ENCODE measurements at places on chromosomes 13 and 19.

DNA sequence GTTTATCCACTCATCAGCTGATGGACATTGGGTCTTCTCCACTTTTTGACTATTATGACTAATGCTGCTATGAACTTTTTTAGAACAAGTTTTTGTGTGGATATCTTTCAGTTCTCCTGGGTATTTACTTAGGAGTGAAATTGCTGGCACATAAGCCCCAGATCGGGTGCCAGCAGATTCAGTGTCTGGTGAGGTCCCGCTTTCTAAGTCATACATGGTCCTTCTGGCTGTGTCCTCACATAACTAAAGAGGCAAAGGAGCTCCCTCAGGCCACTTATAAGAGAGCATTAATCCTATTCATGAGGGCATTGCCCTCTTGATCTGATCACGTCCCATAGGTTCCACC is 600 bp upstream of the ZNF226 start:
- DNase-seq = no peak

DNA sequence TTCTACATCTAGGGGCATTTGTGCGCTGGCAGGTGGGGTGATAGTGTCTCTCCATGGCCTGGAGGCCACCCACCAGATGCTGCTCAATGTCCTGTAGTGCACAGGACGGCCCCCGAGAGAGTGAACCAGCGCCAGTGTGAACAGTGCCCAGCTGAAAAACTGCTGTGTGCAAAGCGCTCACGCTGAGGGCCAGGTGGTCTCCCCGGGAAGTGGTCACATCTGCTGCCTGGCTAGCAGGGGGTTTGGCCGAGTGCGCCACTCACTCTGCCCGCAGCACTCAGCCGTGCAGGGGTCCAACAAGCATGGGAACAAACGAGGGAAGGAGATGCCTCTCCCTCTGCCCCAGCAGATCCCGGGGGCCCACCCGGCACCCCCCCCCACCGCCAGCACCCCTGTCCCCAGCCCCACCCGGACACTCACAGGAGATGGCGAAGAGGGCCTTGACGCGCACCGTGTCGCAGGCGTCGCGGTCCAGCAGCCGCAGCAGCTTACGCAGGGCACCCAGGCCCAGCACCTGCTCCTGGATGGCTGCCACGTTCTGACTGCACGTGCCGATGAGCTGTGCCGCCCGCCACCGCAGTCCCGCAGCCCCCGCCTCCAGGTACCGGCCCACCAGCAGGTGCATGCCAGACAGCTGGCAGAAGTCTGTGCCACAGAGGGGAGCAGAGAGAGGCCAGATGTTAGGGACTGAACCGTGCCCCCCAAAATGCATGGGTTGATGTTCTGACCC is 5.8 kb downstream of the HSPBP1 start:
- DNase-seq = no peak

GRCh38 chr19:28963486-28964250 is 249.3 kb downstream of the UQCRFS1 start:
- DNase-seq = no peak

DNA sequence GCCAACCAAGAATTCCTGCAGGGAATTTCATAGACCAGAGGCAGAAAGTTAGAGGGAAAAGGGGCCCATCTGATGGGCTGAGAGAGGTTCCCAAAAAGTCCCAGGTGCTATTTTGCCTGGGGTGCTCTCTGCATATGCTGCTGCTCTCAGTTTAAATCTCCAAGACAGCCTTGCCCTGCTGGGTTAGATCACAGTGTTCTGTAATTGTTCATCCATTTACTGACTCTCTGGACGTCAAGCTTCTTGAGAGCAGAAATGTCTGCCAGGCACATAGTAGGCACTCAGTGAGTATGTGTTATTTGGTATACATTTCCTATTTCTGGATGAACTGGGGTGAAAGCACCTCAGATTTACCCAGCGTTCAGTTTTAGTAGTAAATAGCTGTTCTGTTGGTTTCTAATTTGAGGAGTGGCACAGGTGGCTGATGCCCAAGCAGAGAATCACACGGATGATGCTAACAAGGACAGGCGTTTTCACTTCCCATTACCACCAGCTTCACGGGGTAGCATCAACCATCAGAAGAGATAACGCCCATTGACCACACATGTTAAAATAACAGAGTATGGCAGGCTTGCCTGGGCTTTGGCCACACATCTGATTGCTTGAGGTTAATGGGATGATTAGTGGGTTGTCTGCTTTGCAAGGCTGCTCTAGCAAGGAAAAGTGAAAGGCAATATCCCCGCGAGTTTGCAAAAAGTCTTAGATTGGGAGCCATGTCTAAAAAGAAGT is 161.1 kb downstream of the SLC7A1 start:
- DNase-seq = peak; percentile 15

- DNase-seq = no peak
Observed at GRCh38 chr13:112725346-112726015, 35.6 kb downstream of the ATP11A start.

GRCh38 chr19:35254341-35255297 is 5.8 kb downstream of the LSR start:
- peak; percentile 1 for DNase-seq

GRCh38 chr13:21148557-21149258 is 27.6 kb downstream of the SKA3 start:
- DNase-seq = no peak

GRCh38 chr19:31515931-31516330 is 166.7 kb upstream of the TSHZ3 start:
- DNase-seq = no peak

DNA sequence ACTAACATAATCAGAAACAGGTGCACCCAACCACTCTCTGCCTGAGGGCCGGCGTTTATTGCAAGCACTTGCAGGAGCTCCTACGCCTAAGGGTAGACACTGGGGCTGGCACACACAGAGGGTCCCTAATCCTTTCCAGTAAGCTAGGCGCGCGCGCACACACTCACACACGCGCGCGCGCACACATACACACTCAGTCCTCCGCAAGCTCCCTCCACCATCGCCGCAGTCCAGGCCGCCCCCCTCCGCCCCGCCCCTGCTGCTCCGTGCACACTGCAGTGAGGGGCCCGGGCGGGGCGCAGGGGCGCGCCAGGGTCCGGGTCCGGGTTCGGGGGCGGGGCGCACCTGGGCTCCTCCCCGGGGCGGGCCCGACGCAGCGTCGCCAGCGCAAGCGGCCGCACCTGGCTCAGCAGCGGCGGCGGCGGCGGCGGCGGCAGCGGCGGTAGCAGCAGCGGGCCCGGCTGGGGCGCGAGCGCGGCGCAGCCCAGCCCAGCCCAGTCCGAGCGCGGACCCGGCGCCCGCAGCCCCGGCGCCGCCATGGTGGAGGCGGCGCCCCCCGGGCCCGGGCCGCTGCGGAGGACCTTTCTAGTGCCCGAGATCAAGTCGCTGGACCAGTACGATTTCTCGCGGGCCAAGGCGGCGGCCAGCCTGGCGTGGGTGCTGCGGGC is at the start of gene CAMSAP3:
Gene CAMSAP3, plus strand, starts transcription at position 398 of the 668 bp plus-strand sequence. Its CDS starts 140 bp downstream, at position 538.
- DNase-seq = peak; percentile 33

GRCh38 chr19:35397064-35397463 is 26.2 kb downstream of the GPR42 start:
- DNase-seq = no peak

DNA sequence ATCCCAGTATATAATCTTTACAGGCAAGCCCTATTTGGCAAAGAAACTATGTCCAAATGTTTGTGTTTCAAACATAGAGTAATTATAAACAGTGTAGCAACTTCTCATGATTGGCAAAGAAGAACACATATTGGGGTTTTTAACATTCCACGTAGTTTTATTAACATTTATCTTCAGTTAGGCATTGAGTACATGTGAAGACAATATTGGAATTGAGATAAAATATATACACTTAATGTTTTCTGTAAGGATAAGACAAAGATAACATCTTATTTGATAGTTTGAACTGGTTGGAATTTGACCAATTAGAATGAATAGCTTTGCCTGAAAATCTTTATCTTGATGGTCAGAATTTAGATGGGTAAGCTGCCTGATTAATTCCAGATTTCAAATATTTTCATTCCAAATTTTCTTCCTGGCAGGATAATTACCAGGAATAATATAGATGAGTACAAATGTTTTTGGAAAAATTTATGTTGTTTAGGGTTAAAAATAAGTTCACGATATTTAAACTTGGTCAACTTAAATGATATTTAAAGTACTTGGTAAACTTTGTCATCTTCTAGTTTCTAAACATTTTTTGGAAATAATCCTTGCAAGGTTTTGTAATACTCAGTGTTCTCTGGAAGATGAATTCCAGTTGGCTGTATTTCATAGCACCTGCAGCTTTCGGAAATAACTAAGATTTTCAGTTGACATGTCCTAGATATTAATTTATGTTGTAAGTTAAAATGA is 536.5 kb upstream of the SPRY2 start:
- DNase-seq = no peak

- no peak for DNase-seq
Observed at GRCh38 chr19:38989066-38989605, 13.6 kb upstream of the FBXO17 start.

DNA sequence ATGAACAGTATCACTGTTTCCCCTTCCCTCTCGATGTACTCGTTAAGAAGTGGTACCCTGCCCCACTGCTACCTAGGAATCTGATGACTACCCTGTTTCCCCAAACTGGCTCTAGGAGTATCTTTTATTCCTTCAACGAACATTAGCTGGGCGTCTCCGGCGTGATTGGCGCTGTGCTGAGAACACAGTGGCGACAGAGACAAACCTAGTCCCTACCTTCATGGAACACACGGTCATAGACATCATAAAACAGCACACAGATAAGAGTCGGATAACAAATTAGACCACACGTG is 730 bp downstream of the SYMPK start:
- DNase-seq = no peak

- DNase-seq = no peak
Observed at GRCh38 chr19:28487999-28488398, 725.0 kb downstream of the UQCRFS1 start.

GRCh38 chr19:13010992-13011652 is 15.8 kb downstream of the NFIX start:
- DNase-seq = no peak

DNA sequence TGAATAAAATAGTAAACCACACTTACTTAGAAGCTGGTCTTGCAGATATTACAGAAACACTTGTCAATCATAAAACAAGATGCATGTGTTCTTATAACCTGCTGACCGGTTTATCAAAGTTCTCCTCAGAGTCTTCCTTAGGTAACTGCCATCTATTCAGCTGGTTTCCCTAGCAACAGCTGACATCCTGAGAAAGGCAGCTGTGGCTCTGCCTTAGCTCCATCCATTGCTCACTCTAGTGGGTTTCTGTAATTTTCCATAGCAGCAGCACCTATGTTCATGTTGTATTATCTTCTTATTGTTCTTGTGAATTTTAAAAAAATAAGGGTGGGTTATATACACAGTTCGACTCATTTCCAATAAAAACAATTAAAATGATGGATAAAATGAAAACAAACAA is 87.8 kb downstream of the RAP2A start:
- DNase-seq = no peak

GRCh38 chr19:48509467-48510194 is 2.0 kb downstream of the LMTK3 start:
- no peak for DNase-seq

- DNase-seq = no peak
Observed at GRCh38 chr13:110293649-110294048, 13.3 kb downstream of the COL4A1 start.

DNA sequence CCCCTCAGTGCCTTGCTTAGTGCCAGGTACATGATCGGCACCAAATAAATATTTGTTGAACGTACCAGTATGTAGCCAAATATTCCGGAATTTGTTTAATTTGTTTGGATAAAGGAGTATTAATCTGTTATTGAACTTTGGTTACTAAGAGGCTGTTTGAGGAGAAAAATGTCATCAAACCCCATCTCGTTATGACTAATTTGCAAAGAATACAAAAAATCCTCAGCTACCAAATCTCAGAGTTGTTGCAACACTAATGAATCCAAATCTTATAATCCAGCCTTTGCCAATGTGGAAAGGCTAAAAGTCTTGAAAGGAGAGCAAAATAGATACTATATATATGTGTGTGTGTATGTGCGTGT is 79.5 kb downstream of the KLF5 start:
- no peak for DNase-seq

DNA sequence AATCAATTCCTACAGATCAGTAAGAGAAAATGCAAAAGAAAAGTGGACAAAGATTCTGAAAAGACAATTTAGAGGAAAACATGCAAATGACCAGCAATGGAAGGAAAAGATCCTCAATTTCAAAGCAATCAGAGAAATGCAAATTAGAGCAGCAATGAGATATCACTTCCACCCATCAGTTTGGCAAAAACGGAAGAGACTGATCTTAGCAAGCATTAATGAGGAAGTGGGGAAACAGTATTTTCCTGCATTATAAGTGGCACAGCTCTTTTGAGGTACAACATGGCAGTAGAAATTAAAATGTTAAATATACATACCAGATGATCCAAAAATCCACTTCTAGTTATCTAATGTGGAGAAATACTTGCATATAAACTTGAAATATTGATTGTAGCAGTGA is 69.1 kb upstream of the SLC7A1 start:
- DNase-seq = no peak

DNA sequence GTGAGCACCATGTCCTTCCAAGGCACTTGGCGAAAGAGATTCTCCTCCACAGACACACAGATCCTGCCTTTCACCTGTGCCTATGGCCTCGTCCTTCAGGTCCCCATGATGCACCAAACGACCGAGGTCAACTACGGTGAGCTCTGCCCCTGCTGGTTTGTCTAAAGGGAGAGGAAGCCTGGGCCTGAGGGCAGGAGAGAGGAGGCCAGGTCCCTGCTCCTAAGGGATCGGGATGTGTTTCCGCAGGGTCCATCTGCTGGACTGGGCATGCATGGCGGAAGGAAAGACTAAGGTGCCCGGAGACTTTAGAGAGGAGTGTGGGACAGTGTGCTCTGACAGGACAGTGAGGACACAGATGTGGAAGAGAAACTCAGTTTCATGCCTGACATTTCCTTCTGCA is 7.6 kb downstream of the SERPINE3 start:
- no peak for DNase-seq

DNA sequence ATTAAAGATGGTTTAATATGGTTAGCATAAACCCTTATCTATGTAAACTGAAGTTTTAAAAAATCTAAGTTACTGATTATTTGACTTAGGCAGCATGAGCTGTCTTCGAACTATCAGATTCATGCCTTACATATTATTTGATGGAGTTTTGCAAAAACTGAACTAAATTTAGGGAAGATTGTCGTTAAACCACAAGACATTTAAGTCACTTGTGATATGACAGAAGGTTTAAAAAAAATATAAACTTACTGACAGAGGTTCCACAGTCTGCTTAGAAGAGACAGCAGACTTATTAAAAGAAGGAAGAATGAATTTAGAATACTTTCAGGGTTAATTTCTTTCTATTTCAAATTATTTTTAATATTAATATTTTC is 110.9 kb upstream of the FRY start:
- DNase-seq = no peak

- no peak for DNase-seq
Observed at GRCh38 chr19:33432015-33432414, 58.5 kb downstream of the CEBPG start.

DNA sequence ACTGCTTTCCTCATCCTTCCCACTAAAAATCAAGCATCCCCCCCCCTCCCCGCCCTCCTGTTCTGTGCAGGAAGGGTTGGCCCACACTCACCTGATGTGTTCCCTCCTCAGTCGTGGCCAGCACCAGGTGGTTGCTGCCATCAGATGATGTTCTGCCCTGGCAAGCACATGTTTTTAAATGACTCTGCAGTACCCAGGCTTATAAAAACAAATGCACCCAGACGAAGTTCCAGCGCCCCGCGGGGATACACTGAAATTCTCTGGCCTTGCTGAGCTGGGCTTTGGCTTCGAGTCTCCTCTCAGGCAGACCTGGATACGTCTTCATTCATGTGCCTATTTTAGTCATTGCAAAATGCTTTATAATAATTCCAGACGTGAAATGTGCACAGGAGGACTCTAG is 316.3 kb downstream of the DLEU7 start:
- no peak for DNase-seq

- DNase-seq = no peak
Observed at GRCh38 chr13:81142306-81142999, 801.5 kb upstream of the SPRY2 start.

- DNase-seq = no peak
Observed at GRCh38 chr13:29648760-29649159, 53.3 kb upstream of the SLC7A1 start.

Measured in CD4-positive, alpha-beta T cell treated with Interleukin-4 for 1 hour (primary cell).